ENCODE measurements at places on chromosomes 3 and 15. TPM values are rescaled to one million over a fixed set of nuclear protein-coding genes. Genes with fewer than 3 reads are reported as not detected.

GRCh38 chr15:41979493-41980266, 7.3 kb upstream of the EHD4 start:
- DNase-seq: no peak

The CFAP100 gene
- not detected for total RNA-seq

- no peak for DNase-seq
Observed at GRCh38 chr3:9903904-9904303, 1.3 kb downstream of the IL17RE start.

- no peak for DNase-seq
Observed at GRCh38 chr15:75153565-75154276, 48.0 kb upstream of the C15orf39 start.

DNA sequence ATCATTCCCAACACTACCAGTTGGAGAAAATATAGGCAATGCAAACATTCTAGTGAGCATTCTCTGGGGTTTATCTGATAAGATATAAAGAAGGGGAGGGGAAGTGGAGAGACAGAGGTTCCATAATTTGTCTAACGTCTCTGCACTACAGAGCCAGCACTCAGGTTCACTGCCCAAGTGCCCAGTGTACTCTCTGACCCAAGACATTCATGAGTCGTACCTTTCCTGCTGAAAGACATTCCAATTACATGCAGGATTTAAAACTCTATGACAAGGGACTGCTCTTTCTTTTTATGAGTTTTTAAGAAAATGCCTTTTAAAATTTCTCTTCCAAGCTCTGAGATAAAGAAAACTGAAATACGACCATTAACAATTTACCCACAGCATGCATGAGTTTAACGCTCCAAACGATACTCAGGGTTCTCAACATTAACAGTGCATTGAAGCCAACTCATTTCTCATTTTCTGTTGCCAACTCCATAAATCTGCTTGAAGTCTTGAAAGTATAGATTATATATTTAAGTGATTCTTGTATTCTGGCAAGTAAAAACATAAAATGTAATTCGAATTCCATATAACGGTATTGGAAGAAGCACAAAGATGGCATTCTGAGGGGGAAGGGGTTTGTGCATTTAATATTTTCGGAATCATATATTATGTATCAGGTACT, 193.4 kb downstream of the SUCLG2 start:
- no peak for DNase-seq
